ENCODE measurements at places on chromosomes 11 and 22. TPM values are rescaled to one million over a fixed set of nuclear protein-coding genes. Genes with fewer than 3 reads are reported as not detected.

GRCh38 chr11:122160841-122161590 lies 45.0 kb upstream of the BLID start:
- no peak for DNase-seq

DNA sequence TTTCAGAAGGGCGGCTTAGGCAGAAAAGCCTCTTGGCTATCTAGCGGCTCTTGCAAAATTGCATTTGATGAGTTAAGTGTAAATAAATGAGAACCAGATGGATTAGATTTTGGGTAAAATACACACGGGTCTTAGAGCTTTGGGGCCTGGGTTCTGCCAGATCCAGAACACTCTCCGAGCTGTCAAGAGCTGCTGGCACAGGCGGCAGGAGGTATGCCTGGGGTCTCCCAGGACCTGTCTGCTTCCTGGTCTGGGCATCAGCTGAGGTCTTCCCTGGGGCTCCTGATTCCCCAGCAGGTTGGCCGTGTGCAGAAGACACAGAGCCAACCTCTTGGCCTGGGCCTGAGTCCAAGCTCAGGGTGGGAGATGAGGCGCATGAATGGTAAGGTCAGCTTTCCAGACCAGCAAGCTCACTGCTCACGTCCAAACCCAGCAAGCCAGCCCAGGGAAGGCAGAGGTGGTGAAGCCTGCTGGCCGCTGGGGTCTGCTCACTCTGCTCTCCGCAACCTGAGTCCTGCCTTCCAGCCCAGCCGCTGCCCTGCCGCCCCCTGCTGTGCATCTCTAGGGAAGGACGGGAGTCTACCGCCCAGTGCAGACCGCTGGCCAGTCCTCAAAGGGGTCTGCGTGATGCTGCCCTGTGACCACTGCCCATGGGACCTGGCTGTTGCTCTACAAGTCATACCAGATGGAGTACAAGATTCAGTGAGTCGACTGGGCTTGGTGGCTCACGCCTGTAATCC lies 44.9 kb downstream of the SCUBE1 start:
- DNase-seq, result no peak

- DNase-seq, result no peak
Observed at GRCh38 chr22:40031766-40032470, 37.2 kb downstream of the FAM83F start.

Gene OR51E2
- polyA plus RNA-seq, result 1.3 TPM

Gene CFAP300
- 4.7 TPM for polyA plus RNA-seq

Gene NFAM1
- 0.81 TPM for polyA plus RNA-seq

Data from left kidney (tissue), 8 donors.